ENCODE measurements at places on chromosomes 5 and 9.
A peak's percentile ranks its signal among the peaks of the same experiment; 100 is the strongest.

DNA sequence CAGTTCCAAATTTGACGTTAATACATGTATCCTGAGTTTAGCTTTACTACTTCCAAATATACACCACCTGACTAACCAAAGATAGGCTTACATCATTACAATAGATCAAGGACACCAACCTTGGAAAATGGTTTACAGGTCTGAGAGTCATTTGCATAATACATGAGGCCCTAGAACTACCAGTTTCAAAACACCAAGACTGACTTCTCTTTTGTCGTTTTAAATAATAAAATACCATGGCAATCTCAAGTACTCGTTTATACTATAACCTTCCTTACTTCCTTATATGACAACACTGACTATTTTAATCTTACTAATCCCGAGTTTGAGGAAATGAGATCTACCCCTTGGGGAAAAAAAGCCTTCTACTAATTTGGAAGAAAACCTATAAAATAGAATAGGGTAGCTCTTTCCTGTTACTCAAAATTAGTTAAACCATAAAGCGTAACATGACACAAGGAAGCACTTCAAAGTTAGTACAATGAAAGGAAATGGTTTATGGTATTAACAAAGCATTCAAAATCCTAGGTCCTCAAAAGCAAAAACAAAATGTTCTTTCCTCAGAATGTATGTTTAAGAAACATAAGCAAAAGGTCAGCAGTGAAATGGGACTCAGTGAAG lies 42.1 kb downstream of the UBQLN1 start:
- no peak for DNase-seq

GRCh38 chr9:135992486-135993408 lies 31.6 kb upstream of the UBAC1 start:
- peak; percentile 32 for DNase-seq

- no peak for DNase-seq
Observed at GRCh38 chr5:156640691-156641241, 209.3 kb upstream of the PPP1R2B start.

GRCh38 chr9:85484235-85484634 lies 257.5 kb downstream of the AGTPBP1 start:
- no peak for DNase-seq
